ENCODE measurements at places on chromosomes 5 and 9.

GRCh38 chr9:88322906-88323566, 65.2 kb upstream of the SPIN1 start:
- no peak for DNase-seq

DNA sequence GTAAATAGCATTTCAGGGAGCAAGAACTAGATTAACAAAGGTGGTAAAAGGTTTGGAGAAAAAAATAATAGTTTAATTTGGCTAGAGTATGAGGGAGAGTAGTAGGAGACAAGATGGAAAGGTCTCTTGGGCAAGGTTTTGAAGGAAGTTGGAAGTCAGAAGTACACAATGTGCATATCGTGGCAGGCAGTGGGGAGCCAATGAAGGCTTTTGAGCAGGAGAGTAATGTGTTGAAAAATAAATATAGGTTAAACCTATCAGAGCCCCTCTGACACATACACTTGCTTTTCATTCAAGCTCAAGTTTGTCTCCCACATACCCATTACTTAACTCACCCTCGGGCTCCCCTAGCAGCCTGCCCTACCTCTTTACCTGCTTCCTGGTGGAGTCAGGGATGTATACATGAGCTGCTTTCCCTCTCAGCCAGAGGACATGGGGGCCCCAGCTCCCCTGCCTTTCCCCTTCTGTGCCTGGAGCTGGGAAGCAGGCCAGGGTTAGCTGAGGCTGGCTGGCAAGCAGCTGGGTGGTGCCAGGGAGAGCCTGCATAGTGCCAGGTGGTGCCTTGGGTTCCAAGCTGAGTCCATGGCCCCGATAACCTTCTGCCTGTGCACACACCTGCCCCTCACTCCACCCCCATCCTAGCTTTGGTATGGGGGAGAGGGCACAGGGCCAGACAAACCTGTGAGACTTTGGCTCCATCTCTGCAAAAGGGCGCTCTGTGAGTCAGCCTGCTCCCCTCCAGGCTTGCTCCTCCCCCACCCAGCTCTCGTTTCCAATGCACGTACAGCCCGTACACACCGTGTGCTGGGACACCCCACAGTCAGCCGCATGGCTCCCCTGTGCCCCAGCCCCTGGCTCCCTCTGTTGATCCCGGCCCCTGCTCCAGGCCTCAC, at the start of gene CA9:
Gene CA9 (plus strand): TSS at position 797 of the 893 bp plus-strand sequence. CDS start 32 bp downstream, at position 829.
- no peak for DNase-seq

DNA sequence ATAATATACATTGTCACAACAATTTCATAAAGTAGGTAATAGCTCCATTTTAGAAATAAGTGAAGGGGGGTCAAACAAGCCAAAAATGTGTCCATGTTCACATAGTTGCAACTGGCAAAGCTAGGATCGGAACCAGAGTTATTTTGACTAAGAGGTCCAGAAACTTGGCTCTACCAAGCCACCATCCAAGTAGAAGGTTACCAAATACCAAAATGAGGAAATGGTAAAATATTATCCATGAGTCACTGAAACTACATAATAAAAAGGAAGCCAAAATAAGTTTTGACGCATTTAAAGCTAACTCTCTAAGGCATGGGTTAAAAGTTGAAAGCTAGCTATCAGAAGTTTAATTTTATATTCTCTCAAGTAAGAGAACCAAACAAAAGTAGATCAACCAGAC, 886.9 kb upstream of the DMAC1 start:
- DNase-seq: no peak

GRCh38 chr5:171975262-171975876, 31.1 kb downstream of the FBXW11 start:
- no peak for DNase-seq

DNA sequence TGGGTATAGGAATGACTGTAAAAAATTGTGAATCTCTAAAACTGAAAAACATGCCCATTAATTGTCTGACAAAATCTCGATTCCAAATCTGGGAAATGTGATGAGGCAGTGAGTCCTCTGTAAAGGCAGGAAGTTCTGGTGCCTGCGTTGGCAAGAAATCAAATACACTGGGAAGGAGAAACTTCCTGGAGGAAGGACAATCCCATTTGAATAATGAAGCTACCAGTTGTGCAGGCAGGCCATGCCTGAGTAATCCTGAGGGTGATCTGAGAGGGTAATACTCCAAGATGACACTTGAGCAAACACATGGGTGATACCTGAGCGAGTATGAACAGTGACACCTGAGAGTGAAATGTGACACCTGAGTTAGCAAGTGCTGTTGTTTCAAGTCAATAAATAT, 49.7 kb downstream of the KIF24 start:
- DNase-seq: no peak

GRCh38 chr9:209143-209758, 5.4 kb upstream of the DOCK8 start:
- no peak for DNase-seq

DNA sequence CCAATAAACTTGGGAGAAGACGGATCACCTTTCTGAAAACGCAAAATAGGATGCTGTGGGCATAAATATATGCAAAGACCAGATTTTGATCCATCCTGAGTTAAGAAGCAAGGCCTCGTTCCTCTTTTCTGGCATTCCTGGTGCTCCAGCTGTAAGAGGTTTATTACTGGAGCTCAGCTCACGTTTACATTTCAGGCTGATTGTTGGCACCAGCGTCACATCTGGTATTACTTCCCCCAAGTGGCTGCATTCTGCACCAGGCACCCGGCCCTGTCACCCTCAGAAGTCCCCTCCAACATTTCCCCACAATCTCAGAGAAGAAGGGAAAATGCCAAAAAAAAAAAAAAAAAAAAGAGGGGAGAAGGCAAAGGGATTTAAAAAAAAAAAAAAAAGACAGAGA, 348.7 kb downstream of the SLIT3 start:
- DNase-seq: no peak

- DNase-seq: no peak
These were observed 130.6 kb downstream of the RXRA start for GRCh38 chr9:134456756-134457305.

DNA sequence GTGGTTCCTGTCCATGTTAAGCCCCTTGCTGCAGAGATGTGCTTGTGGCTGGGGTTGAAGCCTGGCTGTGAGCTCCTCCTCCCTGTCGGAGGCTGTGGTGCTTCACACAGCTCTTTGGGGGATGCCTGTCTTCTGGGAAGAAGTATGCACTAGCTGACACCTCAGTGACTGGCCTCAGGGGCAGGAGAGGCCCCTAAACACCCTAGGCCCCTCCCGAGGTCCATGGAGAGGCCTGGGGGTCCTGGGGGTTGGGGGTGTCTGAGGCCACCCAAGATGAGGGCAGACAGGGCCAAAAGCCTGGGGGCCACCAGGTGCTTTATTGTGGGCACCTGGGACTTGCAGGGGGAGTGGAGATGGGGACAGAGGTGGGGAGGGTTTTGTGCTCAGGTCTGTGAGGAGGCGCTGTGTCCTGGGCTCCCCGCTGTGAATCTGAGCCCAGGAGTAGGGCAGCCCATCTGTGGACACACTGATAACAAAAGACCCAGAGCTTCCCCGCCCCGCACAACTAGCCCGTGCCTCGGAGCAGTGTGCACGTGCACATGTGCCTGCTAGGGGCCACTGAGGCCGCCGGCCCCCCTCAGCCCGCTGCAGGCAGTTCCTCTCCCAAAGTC, 92.0 kb downstream of the PHF2 start:
- no peak for DNase-seq

DNA sequence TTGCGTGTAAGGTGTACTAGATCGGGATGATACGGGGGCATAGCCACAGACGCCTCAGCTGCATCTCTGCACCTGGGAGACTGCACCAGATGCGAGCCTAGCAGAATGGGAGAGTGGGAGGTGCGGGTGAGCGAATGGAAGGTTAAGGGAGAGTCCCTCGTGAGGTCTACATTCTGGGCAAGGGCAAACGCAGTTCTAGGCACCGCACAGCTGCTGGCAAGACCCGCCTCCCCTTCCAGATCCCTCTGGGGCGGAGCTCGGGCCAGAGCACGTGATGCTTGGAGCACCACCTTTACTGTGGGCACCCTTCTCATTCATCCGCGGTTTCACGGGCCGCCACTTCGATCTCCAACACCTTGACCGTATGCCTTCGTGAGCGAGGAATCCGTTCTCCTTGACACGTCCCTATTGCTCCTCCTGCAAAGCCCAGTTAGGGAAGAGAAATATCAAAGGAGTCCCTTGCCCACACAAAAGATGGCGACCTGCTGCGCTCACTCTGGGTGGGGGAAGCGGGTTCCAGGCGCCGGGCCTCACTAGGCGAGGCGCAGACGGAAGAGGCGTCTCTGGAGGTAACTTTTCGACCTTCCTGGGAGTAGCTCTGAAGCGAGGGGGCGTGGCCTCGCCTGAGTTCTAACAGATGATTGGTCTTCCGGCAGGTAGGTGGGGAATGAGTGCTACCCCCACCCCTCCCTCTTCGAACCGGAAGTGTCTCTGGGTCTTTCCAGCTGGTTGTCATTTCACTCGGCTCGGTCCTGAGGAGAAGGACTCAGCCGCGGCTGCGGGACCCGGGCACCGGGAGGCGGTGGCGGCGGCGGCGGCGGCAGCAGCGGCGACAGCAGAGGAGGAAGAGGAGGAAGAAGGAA, at the start of gene CPEB4:
Gene CPEB4 (plus strand): TSS at position 740 of the 863 bp plus-strand sequence. CDS start 1,385 bp downstream, outside the sequence.
- DNase-seq: peak; percentile 93

DNA sequence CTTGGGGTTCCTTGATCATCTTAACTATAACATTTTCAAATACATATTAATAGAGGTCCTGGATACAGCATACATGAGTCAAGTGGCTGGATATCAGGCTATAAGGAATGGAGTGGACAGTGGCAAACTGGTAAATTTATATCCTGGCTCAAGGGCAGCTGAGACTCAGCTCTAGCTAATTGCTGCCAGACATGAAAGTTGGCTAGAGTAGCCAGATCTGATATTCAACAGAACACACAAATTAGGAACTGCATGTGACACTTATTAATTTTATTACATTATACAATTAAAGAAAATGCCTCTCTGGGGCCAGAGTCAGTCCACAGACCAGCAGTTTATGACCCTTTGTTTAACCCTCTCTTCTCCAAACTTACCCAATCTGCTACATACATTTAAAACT, 206.5 kb downstream of the KCTD16 start:
- no peak for DNase-seq

DNA sequence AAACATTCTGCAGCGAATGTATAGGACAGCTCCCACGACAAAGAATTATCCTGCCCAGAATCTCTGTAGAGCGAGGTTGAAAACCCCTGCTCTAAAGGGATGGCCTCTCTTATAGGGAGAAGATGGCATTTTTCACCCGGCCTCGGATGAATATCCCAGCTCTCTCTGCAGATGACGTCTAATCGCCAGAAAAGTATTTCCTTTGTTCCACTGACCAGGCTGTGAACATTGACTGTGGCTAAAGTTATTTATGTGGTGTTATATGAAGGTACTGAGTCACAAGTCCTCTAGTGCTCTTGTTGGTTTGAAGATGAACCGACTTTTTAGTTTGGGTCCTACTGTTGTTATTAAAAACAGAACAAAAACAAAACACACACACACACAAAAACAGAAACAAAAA, 17.4 kb upstream of the RARS1 start:
- DNase-seq: no peak

GRCh38 chr5:137280656-137281055, 218.5 kb downstream of the SPOCK1 start:
- no peak for DNase-seq

DNA sequence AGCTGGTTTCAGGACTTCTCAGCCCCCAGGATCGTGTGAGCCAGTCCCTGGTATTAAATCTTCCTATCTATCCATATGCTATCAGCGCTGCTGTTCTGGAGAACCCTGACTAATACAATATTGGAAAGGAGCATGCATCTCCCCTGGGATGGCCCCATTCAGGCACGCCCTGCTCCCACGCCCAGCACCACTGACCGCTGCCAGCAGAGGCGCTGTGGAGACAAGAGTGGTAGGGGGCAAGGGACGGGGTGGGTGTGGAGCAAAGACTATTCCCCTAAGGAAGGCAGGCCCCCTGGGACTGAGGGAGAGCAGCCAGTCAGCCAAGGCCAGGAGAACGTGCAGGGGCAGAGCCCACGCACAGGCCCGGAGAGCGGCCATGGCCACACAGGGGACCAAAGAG, 116.0 kb downstream of the VAV2 start:
- peak; percentile 68 for DNase-seq

DNA sequence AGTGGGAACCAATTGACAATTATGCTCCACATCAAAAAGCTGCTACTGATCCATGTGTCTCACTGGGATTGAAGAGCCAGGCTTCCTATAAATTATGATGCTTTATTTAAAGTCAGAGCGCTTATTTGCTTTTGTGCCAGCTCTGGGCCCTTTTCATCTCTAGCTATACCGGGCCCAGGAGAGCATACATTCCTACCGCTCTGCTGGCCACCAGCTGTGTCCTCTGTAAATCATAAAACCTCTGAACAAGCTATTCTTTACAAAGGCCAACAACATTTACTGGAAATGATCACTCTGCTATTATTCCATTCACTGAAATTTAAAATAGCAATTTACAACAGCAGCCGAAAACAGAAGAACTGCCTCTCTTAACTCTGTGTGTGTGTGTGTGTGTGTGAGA, 86.6 kb downstream of the ZNF608 start:
- DNase-seq: no peak

- DNase-seq: no peak
These were observed 21.6 kb downstream of the BHMT start for GRCh38 chr5:79133121-79133656.

Data from HuH-7 (cell line).